ENCODE measurements at places on chromosomes 4 and X.

GRCh38 chr4:72496119-72496518, 72.9 kb downstream of the ADAMTS3 start:
- DNase-seq, result no peak

GRCh38 chr4:185016946-185017758, 1.1 kb upstream of the HELT start:
- no peak for DNase-seq

- DNase-seq, result no peak
These were observed 2192.6 kb upstream of the AGA start for GRCh38 chr4:179634862-179635261.

DNA sequence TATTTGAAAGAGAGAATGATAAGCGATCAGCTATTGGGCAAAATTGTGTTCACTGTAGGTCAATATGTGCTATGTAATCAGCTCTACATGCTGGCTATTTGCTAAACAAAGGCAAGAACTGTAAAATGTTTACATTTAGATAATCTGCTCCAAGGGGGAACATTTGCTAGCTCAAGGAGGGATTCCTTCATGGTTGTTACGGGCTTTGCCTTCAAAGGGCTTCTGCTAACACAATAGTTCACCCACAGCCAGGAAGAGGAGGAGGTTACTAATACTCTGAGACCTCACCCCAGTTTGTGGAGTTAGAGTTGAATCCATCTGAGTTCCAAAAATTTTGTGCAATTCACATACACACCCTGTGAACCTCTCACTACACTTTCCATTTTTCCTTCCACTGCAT, 107.6 kb upstream of the BMP3 start:
- DNase-seq, result no peak

GRCh38 chr4:173039617-173040577, 128.7 kb upstream of the GALNT7 start:
- DNase-seq, result no peak

- peak; percentile 69 for DNase-seq
These were observed 43.6 kb downstream of the TSC22D3 start for GRCh38 chrX:107731831-107732502.

DNA sequence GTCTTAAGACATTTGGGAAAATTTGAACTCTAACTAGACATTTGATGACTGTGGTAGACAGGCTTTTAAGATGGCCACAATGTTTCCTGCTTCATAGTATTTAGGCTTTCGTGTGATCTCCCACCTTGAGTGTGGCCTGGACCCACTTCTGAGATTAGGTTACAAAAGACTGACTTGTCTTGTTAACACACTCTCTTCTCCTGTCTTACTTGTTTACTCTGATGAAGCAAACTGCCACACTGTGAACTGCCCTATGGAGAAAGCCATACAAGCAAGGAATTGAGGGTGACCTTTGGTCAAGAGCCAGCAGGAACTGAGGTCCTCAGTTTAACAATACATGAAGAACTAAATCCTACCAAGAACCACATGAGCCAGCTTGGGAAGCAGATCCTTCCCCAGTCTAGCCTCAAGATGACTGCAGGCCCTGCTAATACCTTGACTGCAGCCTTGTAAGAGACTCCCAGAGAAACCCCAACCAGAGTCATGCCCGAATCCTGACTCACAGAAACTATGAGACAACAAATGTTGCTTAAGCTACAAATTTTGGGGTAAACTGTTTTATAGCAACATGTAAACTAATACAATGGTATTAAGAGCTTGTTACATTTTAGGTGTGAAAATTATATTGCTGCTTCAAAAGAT, 20.3 kb downstream of the UBA6 start:
- DNase-seq, result no peak

DNA sequence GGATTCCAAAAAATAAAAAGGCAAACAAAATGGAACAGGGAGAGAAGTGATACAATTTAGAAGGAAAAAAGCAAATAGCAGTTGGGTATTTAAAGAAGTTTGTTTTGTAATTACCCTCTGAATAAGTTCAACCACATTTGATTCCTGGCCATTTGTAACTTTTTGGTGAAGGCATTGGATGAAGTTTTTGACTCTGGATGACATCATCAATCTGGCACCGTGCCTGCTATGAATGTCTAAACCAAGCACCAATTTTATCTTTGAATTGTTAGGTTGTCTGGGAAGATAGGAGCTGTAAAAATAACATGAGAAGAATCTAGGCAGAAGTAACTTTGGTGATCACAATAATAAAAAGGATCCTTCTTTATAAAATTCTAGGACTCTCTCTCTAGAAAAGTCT, 29.5 kb downstream of the TMPRSS11A start:
- no peak for DNase-seq
